ENCODE measurements at places on chromosomes 4 and X.

- no peak for DNase-seq
These were observed 137.8 kb upstream of the MSX1 start for GRCh38 chr4:4721636-4722035.

DNA sequence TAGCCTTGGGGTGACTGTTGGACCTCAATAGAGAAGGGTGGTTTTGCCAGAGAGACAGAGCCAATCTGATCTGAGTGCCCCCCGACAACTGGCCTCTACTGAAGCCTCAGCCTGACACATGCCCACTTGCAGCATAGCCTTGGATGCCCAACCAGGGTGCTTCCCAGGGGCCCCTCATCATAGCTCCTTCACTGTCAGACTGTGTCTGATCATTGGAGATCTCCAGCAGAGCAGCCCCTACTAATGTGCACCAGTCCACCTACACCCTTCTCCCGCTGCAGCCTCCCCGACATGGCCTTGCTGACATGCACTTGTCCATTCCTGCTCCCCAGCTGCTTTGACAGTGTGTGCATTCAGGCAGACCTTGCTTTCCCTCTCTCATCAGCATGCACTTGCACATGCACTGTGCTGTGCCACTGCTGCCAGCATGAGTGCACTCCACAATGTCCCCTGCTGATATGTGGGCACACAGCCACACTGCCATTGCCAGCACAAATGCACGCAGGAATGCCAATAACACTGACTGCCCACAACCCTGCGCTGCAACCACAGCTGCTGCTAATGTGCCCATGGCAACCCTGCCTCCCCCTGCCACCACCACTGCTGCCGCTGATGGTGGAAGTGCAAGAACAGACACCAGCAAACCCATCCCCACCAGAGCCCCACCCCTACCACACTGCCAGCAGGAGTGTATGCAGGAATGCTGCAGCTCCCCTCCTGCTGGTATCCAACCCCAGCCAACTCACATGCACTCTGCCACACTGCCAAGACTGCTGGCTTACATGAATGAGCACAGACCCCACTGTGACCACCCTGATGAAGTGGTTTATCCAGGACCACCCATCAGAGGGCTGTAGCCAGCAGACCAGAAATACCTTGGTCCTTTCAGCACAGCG lies 68.1 kb upstream of the ZMAT1 start:
- no peak for DNase-seq

GRCh38 chr4:124184792-124185191 lies 527.7 kb downstream of the ANKRD50 start:
- no peak for DNase-seq

GRCh38 chrX:71533851-71534561 lies 1.1 kb downstream of the OGT start:
- DNase-seq, result peak; percentile 59

- DNase-seq, result no peak
These were observed 261.2 kb downstream of the TRIML1 start for GRCh38 chr4:188400451-188400850.

DNA sequence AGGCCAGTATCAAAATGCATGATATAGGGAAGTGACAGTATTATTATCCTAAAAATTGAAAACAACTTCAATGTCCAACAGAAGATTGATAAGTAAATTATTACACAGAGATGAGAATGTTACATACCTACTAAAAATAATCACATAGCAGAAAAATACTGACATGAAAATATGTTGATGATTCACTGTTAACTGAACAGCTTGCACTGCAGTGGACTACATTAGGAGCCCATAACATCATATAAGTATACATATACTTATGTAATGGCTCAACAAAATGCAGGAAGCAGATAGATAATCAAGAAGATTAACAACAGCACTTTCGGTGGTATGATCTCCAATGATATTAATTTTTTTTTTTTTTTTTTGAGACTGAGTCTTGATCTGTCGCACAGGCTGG lies 7.1 kb downstream of the CLOCK start:
- DNase-seq, result no peak

- no peak for DNase-seq
These were observed 182.5 kb upstream of the INTU start for GRCh38 chr4:127450276-127450675.

DNA sequence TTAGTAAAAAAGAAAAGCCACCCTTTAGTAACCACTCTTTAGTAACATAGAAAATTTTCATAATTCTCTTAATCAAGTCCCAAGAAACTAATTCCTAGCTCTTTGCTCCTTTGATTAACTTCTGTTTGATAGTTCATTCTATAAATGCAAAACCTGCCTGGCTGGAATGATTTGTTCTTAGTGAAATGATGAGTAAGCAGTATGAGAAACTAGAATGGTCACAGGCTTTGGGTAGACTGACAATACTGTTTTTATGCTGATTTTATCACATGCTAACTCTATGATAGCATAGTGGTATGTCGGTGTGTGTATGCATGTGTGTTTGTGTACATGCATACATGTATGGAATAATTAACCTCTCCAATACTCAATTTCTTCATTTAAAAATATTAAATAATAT lies 81.2 kb downstream of the SYTL5 start:
- DNase-seq, result no peak

DNA sequence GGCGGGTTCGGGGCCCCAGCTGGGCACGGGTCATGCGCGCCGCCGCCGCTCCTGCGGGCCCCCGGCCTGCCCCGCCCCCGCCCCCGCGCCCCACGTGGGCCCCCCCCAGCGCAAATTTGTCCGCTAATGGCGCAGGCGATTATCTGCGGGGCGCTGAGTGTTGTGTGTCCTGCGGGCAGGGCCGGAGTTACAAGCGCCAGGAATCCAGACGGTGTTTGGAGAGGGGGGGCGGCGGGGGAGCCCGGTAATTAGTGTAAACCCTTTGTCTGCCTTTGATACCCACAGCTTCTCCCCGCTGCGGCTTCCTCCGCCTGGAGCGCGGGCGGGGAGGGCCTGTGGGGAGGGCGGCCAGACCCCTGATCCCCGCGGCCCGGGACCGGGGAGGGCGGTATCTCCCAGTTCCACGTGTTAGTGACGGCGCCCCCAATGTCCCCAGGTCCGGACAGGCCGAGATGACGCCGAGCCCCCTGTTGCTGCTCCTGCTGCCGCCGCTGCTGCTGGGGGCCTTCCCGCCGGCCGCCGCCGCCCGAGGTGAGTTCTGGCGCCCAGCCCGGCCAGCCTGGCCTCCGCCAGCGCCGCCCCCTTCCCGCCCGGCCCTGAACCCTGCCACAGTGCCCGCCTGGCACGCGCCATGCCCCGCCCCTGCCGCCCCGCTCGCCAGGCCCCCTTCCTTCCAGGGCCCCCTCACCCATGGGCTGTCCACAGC lies 761 bp downstream of the FGFRL1 start:
- DNase-seq, result peak; percentile 44

- no peak for DNase-seq
These were observed 32.3 kb downstream of the NOP14 start for GRCh38 chr4:2930758-2931511.

DNA sequence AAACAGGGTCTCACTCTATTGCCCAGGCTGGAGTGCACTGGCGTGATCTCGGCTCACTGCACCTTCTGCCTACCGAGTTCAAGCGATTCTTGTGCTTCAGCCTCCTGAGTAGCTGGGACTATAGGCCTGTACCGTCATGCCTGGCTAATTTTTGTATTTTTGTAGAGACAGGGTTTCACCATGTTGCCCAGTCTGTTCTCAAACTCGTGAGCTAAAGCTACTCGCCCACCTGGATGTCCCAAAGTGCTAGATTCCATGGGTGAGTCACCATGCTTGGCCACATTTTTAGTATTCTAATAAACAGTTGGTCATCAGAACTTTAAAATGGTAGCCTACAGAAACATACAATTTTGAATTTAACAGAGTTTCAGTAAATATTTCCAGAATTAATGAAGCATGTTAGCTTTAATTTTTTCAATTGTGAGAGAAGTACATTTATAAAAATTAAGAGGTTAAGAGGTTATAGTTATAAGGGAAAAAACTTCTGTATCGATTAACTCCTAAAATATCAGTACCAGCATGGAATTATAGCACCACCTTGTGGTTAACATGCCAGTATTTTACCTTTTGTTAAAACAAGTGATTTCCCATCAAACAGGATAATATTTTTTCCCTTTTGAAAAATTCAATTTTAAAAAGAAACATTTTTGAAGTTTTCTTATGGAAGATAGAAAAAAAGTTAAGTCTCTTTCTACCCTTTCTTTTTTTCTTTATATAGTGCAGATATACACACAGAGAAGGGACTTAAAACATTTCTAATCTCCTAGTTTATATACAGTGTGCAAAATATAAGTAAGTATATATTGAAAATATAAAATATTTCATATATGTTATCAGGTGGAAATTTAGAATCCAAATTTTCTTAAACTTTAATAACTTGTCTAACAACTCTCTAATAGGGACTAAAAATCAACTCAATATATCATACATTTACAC lies 35.4 kb downstream of the CEP44 start:
- no peak for DNase-seq

DNA sequence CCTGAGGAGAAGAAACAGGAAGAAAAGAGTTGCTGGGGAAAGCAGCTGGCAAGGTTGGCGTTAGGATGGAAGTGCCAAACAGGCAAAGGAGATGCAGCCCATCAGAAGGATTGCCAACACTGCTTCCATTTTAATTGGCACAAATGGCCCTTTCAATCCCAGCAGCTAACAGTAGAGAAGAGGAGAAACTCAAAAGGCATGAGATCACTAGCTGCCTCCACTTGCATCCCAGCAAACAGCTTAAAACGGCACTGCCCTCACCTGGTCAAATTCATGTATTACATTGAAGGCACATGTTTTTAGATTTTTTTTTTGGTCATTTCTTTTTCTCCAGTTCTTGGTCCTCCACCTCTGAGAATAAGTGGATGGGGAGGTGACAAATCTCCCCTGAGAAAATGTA lies 14.9 kb upstream of the LOC101059915 start:
- peak; percentile 64 for DNase-seq

DNA sequence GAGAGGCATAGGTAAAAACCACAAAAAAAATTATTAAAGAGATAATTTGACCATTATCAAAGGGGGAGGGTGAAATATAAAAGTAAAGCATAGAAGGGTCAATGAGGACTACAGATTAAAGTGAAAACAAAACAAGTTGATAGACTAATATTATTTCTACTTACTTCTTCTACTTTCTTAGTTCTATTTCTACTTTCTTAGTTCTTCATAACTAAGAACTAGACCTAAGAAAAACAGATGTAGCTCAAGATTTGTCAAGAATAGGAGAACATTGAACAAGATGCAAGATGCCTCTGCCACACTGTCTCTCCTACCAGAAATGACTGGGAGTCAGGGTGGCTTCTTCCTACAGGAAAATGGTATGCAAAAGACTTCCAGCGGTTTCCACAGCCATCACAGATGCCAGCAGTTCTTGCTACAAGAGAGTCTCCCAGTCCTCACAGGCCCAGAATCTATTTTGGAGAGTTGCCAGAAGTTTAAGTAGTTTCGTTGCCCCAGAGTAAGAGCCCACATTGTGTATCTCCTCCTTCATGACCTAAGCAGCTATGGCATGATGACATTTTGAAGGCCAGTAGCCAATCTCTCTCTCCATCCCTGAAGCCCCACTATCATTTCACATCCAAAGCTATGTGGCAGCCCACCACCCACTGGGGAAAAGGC lies 42.9 kb upstream of the DDX60 start:
- DNase-seq, result no peak

DNA sequence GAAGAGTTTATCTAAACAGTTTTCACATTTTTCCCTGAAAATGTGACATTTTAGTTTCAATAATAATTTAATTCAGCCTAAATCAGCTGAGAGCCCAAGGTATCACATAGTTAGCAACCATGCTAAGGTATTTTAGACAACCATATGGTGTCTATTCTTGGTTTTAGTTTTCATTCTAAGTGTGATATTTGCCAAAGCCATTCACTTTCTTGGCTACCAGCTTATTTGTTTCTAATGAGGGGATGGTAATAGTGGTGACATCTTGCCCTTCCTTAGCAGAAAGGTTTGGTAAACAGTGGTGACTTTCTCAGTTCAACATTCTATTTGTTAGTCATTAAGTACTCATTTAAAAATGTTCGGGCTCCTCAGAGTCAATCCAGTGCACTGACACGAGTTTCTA lies 854.9 kb upstream of the HTR2C start:
- DNase-seq, result no peak

- DNase-seq, result no peak
These were observed 51.2 kb downstream of the DCUN1D4 start for GRCh38 chr4:51894059-51894645.

- no peak for DNase-seq
These were observed 109.0 kb upstream of the ACSL4 start for GRCh38 chrX:109841869-109842579.

DNA sequence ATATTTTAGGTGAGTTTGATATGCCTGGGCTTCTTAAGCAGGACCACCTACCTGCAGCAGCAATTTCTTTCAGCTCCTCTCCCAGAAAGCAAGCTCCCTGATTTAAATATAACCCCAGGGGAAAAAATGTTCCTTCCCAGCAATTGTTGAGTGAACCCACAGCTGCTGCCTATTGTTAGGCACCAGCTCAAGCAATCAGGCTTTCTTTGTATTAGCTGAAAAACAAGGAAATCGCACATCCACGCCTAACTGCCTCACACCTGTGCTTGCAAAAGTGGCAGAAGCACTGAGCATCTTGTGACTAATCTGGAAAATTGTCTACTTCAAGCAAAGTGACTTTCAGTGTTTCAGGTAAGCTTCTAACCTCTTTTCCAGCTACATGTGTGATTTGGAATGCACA lies 432.2 kb downstream of the SMARCA1 start:
- no peak for DNase-seq

- DNase-seq, result no peak
These were observed 13.9 kb upstream of the PLAC8 start for GRCh38 chr4:83128240-83128929.

GRCh38 chr4:84498935-84499623 lies at the start of gene NKX6-1:
NKX6-1 (minus strand) TSS chr4:84499292; CDS start chr4:84498228, 1,064 bp downstream.
- peak; percentile 29 for DNase-seq

DNA sequence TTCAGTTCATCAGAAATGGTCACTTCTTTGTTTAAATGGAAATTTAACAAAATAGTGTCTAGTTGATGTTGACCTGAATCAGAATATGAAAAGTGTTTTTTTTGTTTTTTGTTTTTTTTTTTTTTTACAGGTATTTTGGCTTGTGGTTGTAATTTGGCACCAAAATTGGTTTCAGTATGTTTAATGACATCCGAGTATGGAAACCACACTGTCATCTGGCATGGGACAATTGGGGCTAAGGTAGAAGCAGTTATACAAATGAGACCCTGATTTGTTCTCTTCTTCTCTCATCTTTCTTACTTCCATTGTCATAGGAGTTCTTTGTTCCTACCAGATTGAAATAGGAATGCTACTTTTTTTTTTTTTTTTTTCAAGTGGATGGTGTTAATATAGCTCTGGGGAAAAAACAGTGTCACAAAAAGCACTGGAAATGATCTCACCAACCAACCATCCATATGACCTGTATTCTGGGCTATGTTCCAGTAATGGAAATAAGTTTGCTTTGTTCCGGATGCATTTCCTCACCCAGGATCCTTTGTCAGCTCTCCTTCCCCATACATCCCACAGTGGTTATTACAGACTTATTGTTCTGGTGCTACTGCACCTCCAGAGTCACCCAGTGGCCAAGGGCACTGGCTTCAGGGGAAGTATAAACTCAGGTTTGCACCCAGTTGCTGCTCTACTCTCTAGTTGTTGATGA lies 95.8 kb downstream of the ATXN3L start:
- DNase-seq, result no peak

All from stimulated activated CD4-positive, alpha-beta T cell treated with anti-CD3 and anti-CD28 coated beads, Interleukin-2, amount 100 ng/mL, for 24 hours (primary cell).